ENCODE measurements at places on chromosomes 7 and 10.

- no peak for DNase-seq
These were observed 49.1 kb upstream of the NPTX2 start for GRCh38 chr7:98567991-98568390.

GRCh38 chr7:158617737-158618128 is 30.1 kb upstream of the PTPRN2 start:
- peak; percentile 21 for DNase-seq

DNA sequence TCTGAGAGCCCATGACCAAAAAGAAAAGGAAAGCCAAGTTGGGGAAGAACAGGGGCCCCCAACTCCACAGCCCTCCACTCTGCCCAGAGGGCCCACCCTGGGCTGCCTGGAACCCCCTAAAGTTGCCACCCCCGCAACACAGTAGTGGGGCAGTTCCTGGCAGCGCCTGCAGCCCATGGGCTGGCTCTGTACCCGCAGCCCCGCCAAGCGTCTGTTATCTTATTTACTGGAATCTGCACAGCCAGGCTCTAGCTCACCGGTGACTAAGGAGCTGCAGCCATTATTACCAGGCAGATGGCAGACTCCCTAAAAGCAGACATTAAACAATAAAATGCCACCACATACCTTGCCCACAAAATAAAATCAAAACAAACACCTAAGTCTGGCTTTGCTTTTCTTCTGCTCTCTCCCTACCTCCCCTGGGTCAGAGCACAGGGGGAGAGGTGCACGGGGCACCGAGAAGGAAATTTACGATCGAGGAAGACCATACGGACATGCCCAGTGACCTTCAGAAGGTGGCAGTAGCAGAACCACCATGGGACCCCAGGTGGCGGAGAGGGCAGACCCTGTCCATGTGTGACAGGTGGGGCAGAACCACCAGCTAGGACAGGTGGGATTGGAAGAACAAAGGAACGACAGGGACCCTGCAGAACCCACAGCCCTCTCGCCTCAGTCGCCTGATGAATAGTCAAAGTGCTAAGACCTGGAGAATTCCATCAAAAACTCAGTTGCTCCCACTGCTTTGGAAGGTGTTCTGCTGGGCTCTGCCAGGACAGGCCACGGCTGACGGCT is 66.3 kb downstream of the PRKAG2 start:
- no peak for DNase-seq

- peak; percentile 61 for DNase-seq
These were observed 27.7 kb upstream of the AMPH start for GRCh38 chr7:38658921-38659320.
